ENCODE measurements at places on chromosomes 1 and 21.

DNA sequence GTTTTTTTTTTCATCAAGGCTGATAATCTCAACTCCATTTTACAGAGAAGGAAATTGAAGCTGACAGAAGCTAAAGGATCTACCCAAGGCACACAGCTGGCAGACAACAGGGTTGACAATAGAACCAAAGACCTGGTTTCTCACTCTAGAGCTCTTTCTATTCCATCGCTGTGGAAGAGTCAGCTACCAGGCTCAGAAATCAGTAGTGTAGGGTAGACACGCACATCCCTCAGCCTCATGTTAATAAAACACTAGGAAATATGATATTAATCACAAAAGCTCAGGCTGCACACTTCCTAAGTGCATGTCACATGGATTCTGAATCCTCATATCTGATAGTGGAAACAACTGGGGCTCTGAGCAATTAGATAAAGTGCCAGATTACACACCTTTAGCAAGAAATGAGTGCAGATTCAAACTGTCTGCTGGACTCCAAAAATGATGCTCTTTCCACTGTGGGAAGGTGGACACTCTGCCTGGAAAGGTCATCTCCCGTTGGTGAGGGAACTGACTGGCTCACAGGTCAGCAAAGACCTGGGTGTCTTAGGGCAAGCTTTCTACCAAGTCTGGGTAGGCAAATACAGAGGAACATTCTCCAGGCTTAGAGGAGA lies 139.1 kb downstream of the TGFBR3 start:
- no peak for DNase-seq

DNA sequence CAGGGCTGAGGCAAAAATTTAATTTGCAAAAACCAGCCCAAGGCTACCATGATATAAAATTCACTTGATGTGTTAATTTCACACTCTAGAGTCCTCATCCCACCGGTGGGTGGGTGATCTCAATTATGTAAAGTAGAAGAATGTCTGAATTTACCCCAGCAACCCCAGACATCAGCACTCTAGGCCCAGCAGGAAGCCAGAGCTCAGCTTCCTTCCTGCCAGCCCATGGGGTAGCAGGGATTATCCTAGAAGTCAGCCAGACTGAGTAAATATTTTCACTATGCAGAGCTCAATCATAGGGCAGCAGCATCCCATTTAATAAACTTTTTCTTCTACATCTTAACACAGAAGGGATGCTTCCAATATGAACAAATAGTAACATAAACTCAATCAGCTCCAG lies 71.0 kb downstream of the SIPA1L2 start:
- no peak for DNase-seq

DNA sequence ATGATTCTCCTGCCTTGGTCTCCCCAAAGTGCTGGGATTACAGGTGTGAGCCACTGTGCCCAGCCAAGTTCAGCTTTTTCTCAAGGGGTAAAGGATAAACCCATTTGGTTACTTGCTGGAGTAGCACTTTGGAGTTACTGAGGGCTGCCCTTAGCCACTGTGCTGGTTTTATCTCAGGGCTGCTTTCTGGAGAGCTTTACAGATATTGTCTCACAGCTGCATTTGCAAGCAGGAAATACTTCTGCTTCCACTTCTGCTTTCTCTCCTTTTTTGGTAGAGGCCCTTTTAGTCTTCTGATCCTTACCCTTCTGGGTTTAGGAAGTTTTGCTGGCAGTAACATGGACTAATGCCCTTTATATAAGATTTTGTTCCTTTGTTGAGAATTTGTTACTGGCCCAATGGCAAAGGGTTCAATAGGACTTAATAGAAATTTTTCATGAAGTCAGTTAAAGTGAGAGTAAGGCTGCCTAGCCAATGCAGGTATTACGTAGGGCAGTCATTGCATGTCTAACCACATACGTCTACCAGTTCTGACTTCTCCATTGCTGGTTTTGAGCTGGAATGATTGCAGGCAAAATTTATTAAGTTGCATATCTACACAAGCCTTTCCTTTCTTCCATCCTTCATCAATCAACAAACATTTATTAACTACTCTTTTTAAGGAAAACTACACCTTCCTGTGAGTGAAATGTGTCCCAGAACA lies 24.4 kb downstream of the CAP1 start:
- no peak for DNase-seq

GRCh38 chr1:214199585-214199984 lies 81.4 kb upstream of the SMYD2 start:
- DNase-seq: no peak

GRCh38 chr1:159598196-159598595 lies 10.6 kb downstream of the APCS start:
- DNase-seq: no peak

DNA sequence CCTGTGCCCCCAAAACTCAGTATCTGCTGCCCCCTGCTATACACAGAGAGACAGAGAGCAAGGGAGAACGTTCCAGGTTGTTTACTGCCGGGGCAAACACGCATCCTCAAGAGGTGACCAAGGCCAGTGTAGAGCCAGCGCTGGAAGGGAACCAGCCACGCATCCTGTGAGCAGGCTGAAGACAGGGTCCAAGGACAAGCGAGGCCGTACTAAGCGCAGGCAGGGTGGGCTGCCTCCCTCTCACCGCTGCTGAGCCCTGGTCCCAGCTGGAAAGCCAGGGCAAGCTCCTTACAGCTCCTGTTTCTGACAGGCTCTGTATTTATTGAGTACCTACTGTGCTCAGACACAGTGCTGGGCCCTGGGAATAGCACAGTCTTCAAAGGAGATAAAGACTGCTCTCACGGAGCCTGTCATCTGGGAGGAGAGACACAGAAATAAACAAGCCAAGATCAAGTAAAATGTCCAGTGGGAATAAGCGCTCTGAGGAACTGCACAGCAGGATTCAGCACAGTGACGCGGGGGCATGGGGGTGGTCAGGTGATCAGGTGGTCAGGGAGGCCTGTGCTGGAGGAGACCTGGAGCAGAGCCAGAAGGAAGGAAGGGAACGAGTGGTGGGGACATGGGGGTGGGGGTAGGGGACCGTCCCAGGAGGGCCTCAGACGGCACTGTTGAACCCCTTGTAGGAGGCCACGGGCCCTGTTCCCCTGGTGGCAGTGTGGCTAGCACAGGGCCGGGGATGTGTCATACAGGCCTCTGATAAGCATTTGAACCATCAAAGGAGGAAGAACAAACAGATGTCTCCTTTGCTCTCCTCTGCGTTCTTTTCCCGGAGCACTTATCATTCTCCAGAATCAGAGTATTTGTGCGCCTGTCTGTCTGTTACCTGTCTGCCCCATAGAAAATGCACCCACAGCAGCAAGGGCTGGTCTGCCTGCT lies 37.8 kb upstream of the EFHD2 start:
- DNase-seq: peak; percentile 23

DNA sequence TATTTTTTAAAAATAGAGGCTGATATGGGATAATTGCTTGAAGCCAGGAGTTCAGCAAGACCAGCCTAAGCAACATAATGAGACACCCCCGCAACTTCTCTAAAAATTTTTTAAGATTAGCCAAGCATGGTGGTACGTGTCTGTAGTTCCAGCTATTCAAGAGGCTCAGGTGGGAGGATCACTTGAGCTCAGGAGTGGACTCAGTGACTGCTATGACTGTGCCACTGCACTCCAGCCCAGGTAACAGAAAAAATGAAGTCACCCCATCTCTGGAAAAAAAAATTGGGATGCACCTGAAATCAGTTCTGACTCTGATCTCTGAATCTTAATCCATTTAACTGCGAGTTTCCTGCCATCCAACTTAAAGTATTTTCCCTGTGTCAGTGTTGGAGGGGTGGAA lies 124.2 kb downstream of the MRPS6 start:
- no peak for DNase-seq

DNA sequence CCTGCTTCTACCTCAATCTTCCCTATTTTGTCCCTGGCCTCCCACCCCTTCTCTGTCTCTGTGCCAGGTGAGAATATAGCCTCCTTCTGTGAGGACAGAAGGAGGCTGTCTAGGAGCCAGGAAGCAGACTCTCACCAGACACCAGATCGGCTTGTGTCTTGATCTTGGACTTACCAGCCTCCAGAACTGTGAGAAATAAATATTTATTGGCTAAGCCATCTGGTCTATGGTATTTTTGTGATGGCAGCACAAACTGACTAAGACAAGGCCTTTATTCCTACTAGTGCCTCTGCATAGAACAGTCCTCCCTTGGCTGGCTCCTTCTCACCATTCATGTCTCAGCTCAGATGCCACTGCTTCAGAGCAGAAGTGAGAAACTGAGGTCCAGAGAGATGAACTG lies 1.9 kb downstream of the GPN2 start:
- DNase-seq: no peak

DNA sequence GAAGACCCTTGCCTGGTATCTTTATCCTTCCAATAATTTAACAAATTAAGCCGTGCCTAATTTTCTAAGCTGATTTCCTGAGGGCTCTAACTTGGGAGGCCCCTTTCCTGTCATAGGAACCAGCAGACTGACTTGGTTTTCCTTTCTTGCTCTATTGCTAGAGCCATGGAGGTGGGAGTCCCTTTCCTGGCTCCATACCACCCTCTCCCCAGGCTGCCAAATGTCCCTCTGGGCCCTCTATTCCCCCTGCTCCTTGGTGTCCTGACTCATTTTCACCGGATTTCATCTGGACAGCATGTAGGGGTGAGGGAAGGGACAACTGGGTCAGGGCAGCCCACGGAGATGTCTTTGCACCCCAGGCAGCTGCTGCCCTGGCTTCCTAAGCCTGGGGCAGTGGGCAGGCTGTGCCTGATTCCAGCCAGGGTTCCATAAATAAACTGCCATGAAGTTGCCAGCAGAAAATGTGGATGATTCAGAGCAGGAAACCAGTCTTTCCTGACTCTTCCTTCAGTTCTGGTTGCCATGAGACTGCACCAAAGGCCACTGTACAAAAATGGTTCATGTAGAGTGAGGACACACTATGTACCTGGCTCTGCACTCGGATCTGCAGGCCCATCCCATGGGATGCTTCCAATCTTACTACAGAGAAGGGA lies 38.0 kb upstream of the SERBP1 start:
- DNase-seq: no peak
